CMK (cell line): ENCODE measurements at places on chromosomes 11 and 22.

DNA sequence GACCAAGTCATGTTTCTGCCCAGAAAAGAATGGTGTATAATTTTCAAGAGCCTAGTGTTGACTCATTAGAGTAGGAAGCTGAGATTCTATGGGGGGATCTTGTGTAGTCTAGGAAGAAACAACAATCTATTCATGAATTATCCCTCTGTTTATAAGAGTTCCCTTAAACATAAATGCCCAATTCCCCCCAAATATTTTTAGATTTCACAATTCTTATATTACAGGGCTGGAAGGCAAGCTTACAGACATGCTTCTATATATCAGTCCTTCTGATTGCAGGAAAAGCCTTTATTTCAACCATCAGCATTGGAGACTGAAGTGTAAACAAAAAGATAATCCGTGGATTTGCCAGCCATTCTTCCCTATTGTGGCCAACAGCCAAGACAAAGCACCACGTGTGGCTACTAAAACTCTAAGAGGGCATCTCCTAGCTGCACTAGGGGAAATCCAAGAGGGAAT, 71.4 kb downstream of the NAT10 start:
- DNase-seq, result no peak

DNA sequence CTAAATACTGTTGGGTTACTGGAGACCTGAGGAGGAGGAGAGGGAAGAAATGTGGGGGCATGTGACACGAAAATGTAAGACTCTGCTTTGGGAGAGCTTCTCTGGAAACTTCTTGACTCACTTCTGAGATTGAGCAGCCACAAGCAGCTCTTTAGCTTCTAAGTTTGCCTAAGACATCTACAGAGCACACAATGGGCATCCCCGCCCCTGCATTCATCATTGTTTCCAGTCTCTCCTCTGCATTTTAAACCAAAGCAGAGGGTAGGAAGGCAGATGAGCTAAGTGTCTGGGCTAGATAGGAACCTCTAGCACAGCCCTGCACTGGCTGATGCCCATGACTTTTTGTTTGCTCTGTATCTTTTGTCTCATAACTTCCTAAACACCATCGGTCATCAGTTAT, 2.1 kb upstream of the OR52D1 start:
- no peak for DNase-seq

DNA sequence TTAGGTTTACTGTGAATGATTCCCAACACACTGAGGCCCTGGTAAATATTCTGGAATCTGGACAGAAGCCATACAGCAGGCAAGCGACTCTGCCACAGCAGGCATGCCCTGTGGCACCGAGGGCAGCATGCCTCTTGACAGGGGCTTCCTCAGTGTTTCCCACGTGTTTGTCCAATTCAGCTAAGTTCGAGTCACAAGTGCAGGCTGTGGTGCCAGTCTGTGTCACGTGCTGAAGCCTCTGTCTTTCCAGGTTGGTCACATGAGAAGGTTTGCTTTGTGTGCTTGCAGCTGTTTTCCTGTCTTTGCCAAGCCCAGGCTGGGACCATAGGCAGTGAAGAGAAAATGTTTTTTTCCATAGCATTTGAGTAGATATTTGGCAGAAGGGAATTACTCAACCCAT, 2.4 kb upstream of the PPFIBP2 start:
- no peak for DNase-seq

- no peak for DNase-seq
These were observed 12.3 kb downstream of the MRGPRG start for GRCh38 chr11:3206156-3206921.

DNA sequence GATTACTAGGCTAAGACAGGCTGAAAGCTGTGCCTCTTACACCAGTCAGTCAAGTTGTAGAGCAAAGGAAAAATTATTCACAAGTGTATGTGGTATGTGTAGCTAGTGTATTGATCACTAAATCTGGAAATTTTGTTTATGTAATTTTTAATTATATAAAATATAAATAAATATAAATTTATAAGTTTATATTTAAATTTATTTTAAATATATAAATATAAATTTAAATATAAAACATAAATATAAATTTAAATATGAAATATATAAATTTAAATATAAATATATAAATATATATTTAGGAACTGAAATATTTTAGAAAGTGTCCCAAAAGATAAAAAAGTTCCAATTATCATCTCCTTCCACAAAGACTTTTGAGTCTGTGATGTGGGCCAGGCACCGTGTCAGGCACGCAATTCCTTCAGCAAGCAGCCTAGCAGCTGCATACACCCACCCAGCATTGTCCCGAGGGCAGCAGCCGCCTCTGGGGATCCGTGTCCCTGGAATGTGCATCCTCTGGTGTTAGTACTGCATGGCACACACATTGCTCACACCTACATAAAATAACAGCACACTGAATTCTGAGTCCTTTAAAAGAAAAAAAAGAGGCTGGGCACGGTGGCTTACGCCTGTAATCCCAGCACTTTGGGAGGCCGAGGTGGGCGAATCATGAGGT, 1098.0 kb downstream of the BRD1 start:
- DNase-seq, result no peak

- no peak for DNase-seq
These were observed 2.3 kb downstream of the DMC1 start for GRCh38 chr22:38567531-38568285.

DNA sequence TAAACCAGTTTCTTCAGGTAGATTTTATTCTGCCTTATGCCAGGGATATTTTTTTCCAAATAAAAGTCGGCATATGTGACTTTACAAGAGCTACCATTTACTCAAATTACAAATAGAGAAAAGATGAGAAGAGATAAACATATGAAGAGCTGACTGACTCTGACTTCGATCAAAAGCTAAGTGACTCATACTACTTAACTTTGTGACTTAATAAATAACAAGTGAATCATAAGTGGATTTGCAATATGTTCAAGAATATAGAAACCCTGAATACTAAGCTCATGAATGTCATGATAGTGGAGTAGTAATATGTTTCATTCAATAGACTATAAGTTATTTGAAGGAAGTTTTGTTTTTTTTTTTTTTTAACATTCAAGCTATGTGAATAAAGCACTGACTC, 130.5 kb upstream of the ANO3 start:
- no peak for DNase-seq

DNA sequence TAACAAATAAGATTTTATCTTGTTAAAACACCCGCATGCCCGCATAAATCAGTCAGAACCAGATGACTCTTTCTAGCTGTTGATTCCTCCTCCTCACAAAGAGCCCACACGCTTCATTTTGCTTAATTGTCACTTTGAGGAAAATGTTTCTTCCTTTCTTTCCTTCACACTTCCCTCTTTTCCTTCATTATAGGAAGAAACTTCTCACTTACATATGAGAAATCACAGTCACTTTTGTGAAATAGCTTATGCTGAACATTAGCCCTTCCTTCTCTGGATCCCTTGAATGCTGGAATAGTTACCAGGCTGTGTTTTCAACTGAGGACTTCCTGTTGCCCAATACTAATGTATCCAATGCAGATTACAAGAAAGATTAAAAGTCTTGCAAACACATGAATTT, 5.8 kb downstream of the MS4A6E start:
- no peak for DNase-seq

DNA sequence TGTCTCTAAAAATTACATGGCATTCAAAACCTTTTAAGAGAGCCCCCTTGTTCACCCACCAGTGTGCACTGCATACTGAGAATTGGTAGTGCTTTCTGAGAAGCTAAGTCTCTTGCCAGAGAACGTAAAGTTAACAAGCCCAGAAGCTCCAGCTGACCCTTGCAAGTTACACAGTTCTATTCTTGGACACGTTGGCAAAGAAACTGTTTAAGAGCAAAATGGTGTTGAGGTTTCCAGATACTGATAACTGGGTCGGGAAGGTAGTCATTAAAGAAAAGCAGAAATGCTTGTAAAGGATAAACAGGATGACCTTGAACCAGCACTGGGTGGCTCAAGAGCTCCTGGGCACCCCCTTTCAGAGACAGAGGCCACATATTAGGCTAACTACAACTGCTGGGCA, 284.8 kb downstream of the CADM1 start:
- no peak for DNase-seq

DNA sequence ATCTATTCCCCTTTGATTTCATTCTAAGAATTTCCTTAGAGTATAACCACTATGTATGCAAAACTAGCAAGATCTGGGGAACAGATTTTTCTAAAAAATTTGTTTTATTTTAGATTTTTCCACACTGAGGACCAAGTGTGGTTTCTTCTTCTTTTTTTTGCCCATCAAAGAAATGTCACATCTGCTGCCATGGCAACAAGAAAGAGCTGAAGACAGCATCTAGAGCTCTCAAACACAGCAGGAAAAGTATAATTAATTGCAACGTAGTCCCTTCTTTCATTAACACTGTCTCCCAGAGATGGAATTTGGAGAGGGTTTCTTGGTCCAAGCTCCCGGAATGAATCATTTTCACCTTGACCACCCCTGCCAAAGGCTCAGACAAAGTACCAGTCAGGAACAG, 256.7 kb upstream of the CCDC90B start:
- no peak for DNase-seq

GRCh38 chr11:88131764-88132470, 43.3 kb downstream of the RAB38 start:
- DNase-seq, result no peak

GRCh38 chr11:130476200-130476921, 27.9 kb downstream of the ADAMTS15 start:
- no peak for DNase-seq

GRCh38 chr11:40140560-40140959, 1318.9 kb downstream of the LRRC4C start:
- DNase-seq, result no peak

- DNase-seq, result no peak
These were observed 579.5 kb downstream of the LRRC4C start for GRCh38 chr11:40879911-40880310.

GRCh38 chr11:7668464-7668863, 4.8 kb downstream of the CYB5R2 start:
- no peak for DNase-seq

- DNase-seq, result peak; percentile 82
These were observed 12.1 kb upstream of the NFAM1 start for GRCh38 chr22:42444077-42444904.

GRCh38 chr11:31236143-31236542, 133.4 kb downstream of the DCDC1 start:
- no peak for DNase-seq

- DNase-seq, result no peak
These were observed 1.9 kb downstream of the TMA7B start for GRCh38 chr22:39962071-39962470.

DNA sequence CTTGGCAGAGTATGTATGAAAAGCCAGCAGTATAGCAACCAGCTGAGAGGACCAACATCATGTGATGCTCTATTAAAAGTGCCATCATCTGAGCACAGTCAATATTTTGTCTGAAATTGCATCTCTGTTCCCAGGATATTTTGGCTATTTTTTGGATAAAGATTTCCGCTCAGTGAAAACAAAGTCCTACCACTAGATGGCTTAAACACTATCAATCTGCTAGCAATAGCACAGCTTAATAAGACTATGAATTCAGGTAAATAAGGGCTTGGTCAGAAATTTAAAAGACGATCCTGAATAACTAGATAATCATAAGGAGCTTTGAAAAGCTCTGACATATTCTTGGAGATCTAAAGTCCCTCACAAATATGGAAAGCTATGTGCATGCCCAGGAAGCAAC, 74.4 kb downstream of the MS4A13 start:
- no peak for DNase-seq

- DNase-seq, result no peak
These were observed 34.1 kb upstream of the GRAMD4 start for GRCh38 chr22:46586123-46586519.

- DNase-seq, result no peak
These were observed 1024.1 kb upstream of the CCDC90B start for GRCh38 chr11:84310268-84310667.

DNA sequence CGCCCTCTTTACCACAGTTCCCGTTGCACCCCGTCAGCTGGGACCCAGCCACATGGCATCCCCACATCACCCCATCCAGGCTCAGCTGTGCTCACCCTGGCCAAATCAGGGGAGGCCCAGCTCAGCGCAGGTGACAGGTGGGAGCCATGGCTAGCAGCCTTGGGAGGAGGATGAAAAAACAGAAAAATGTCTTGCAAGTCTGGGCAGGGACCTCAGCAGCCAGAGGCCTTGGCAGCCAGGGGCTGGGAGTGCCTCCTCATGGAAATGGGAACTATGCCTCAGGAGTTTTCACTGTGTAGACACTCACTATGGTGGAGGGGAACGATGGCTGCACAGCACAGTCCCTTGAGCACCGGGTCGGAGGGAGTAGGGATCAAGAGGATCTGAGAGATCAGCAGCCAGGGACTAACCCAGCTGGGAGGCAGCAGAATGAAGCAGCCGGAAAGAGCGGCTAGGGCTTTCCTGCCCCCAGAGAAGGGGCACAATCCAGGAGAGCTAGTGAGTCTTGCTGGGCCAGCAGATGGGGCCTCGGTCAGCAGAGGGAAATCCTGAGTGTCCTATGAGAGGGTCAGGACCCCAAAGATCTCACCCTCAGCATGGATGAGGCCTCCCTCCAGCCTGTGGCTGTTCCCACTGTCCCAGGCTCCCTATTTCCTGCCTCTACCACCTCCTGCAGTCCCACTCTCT, 6.2 kb upstream of the FTH1 start:
- no peak for DNase-seq

DNA sequence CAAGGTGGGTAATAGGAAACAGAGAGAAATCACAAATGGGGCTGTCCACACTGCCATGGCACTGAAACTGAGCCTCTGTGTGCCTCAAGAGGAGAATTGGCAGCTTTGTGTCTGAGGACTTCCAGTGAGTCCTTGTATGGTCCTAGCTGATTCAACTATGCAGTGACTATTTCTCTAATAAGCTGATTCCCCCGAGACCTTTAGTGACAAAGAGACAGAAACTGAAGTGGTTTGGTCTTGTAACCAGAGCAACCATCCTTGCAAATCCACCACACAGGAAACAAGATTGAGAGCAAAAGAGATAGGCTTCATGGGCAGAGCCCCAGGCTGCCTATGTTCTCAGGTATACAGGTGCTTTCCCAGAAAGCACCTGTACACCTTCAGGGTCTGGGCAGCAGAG, 1038.5 kb downstream of the NTM start:
- no peak for DNase-seq

DNA sequence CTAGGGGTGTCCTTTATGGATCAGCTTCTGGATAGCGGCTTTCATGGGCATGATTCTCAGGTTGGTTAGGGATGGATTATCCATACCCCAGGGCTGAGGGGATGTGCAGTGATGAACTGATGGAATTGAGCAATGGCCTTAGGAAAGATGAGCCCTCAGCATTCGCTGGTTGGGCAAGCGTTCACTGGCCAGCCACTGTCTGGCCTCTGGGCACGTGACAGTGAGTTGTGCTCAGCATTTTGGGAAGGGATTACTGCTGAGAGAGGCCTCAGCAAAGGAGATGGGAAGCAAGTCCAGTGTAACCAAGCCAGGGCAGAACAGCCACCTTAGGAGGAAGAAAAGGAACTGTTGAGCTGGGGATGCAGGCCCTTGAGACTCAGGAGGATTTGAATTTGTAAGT, 17.4 kb downstream of the UBASH3B start:
- DNase-seq, result no peak
